ENCODE measurements at places on chromosomes 12 and 14. TPM values are rescaled to one million over a fixed set of nuclear protein-coding genes. Genes with fewer than 3 reads are reported as not detected.

DNA sequence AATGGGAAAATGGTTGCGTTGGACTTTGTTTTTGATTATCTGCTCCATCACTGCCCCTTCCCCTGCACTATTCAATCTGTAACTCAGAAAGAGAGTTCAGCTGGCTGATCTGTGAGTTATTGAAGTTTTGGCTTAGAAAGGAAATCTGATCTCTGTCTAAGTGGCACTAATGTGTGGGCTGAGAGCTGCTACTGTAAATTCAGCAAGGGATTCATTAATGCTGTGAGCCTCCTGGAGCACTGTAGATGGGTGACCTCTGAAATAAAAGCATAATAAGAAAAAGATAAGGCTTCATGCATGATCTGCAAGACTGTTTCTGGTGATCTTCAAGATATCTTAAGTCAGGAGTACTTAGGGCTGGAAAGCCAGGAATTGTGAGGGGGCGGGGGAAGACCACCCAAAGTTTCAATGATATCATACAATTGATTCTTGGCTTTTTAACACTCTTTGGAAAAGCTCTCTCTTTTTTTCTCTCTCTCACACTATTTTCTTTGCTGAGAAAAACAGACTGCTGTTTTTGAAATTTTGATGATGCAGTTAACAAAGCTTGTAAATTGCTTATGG is 101.1 kb downstream of the C12orf75 start:
- peak; percentile 21 for DNase-seq

DNA sequence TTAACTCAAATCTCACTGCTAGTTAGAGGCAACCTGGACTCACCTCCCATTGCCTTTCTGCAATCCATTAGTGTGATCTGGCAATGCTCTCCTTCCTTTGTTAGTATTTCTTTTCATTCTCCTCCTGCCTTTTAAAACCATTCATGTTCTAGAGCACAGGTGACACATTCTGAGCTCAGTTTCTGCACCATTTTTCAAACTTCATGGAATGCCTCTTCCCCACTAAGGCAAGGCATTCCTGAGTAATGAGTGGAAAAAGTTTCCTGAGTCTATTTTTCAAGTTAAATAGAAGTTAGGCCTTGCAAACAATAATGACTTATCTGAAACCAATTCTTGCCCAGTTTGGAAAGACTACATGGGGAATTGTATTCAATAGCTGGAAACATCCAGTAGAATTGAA is 1001.8 kb downstream of the BCL11B start:
- DNase-seq, result no peak

- peak; percentile 28 for DNase-seq
Measured at GRCh38 chr12:9810671-9811070, 16.6 kb upstream of the KLRF1 start.

DNA sequence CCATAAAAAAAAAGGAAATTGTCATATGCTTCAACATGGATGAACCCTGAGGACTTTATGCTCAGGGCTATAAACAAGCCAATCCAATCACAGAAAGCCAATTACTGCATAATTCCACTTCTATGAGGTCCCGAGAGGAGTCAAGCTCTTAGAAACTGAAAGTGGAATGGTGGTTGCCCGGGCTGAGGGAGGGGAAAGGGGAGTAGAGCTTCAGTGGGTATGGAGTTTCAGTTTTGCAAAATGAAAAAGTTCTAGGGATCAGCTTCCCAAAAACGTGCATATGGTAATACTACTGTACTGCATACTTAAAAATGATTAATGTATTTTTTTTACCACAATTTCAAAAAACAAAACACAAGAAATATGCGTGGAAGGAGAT is 52.0 kb downstream of the RNF34 start:
- DNase-seq, result no peak

- no peak for DNase-seq
Measured at GRCh38 chr12:113896841-113897240, 69.3 kb downstream of the RBM19 start.

GRCh38 chr12:25792031-25792430 is 166.5 kb upstream of the RASSF8 start:
- no peak for DNase-seq

DNA sequence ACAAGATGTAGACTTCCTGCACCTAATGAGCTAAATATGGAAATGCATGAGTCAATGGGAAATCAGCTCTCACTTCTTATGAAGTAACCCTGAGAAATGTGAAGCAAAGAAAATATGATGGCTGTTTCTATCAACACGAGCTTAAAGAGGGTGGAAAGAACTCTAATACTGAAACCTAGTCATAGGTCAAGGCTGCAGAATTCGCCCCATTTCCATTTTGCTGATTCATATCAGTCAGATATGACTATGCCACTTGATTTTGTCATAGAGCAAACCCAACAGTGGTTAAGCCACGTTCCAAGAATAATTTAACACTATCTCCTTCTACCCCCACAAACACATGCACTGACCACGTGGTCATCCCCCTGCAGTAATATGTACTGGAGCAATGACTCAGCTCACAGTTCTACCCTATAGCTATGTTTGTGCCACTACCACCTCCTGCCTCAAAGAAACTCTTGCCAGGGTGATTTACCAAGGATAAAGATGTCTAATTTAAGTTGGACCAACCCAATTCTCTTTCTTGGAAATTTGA is 157.5 kb downstream of the TMTC3 start:
- DNase-seq, result no peak

DNA sequence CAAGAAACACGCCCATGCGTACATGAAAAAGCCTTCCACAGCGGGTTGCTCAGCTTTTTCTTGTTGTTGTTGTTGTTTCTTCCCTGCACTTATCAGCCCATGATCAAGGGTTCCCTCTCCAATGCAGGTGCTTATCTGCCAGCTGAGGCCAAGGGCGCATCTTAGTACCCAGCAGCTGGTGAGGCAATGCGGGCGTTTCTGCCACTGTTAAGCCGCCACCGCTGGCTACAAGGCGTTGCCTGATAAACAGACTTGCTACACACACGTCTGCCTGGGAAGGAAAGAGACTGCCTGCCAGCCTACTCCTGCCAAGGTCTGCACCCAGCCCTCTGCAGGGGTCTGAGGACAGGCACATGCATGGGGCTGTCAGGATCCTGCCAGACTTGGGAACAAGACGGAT is 345.9 kb downstream of the BCL11B start:
- no peak for DNase-seq

DNA sequence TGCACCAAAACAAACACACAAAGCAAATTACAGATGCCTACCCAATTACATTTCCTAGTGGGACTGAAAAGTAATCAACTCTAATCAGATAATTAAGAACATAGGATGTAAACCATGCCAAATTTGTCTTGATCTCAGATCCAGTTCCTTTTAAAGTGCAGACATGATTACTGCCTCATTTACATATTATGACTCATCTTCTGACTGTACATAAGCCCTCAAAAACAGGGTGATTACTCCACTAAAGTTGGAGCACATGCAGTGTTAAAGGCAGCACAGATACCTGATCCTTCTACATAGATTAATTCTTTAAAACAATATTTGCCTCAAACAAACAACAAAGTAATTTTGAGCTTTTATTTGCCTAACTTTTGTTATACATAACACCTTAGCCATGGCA is 337.2 kb downstream of the RPS29 start:
- DNase-seq, result no peak

DNA sequence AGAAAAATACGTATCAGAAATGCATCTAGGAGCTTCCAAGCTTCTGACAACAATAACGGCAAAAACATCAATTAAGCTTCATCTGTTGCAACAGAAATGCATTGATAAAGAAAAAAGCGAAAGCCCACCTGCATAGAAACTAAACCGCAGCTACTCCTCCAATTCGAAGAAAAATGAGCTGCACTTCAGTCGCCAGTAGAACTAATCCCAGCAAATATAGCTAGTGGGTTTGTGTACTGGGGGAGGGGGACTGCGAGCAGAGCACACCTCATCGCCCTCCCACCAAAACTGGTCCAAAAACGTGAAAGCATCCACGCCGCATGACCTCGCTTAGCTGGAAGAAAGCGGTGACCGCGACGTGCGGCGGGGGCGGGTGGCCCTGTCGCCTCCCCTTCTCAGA is 1.2 kb downstream of the SLC35F4 start:
- no peak for DNase-seq

Gene LAG3
- 1.2 TPM for polyA plus RNA-seq

Gene PKP2
- 0.91 TPM for polyA plus RNA-seq

Gene MUCL1
- polyA plus RNA-seq, result 84.1 TPM
